Astrocyte of the cerebellum (primary cell): ENCODE measurements at places on chromosomes 3 and 15.

GRCh38 chr3:167739190-167739810 is 3.8 kb downstream of the SERPINI1 start:
- DNase-seq, result no peak

DNA sequence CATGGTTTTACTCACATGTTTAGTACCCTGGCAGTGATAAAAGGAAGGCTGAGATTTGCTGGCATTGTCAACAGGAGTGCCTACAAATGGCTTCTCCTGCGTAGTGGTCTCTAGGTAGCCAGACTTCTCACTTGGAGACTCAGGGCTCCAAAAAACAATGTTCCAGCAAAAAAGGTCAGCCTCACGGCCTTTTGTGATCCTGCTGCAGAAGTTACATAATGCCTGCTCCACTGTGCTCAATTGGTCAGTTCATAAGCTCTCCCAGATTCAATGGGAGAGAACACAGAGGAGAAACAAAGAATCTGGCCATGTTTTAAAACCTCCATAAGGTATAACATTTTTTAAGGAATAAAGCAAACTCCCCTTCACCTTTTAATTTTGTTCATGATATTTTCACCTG is 76.1 kb upstream of the CMSS1 start:
- no peak for DNase-seq

- no peak for DNase-seq
Observed at GRCh38 chr3:89380016-89380415, 272.6 kb downstream of the EPHA3 start.

- no peak for DNase-seq
Observed at GRCh38 chr3:108001457-108001856, 89.4 kb downstream of the CD47 start.

DNA sequence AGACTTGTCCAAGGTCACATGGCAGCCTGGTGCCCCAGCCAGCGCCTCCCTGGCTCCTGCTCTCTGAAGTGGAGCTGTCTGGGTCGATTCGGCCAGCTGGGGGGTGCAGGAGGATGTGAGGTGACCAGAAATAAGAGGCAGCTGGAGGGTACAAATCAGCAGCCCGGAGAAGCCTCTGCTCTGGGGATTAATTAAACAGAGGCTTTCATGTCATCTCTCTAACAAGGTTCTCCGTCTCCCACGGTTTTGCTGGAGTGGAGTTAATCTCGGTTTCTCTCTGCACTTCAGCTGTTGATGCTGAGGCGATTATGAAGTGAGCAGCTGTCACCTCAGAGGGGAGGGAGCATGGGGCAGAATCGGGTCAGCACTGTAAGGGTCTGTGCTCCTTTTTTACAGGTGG is 236.8 kb downstream of the TLE3 start:
- no peak for DNase-seq

DNA sequence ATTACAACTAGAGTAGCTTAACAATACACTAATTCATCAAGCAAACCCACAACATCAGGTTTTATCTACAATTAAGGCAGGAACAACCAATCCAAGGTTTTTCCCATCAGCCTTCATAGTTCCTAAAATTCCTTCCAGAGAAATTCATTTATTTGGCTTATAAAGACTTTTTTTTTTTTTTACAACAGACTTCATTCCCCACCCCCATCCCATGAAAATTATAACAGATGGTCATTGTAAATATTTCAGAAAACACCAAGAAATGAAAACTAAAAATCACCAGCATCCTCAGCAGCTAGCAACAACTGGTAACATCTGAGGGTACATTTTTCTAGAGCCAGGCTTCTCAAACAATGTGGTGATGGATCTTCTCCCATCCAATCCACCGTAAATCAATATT is 11.0 kb downstream of the SH3BP5 start:
- no peak for DNase-seq

- peak; percentile 26 for DNase-seq
Observed at GRCh38 chr3:43759297-43759782, 68.6 kb downstream of the ABHD5 start.

GRCh38 chr3:9322780-9323179 is 40.1 kb upstream of the THUMPD3 start:
- DNase-seq, result no peak

GRCh38 chr3:177731644-177732268 is 534.5 kb upstream of the TBL1XR1 start:
- peak; percentile 66 for DNase-seq

GRCh38 chr3:133711013-133711412 is 35.2 kb upstream of the TF start:
- DNase-seq, result no peak

GRCh38 chr3:172701751-172702150 is 9.1 kb downstream of the NCEH1 start:
- DNase-seq, result no peak

GRCh38 chr15:101657968-101658784 is 6.0 kb upstream of the TM2D3 start:
- no peak for DNase-seq

GRCh38 chr3:14177580-14178246 is 688 bp downstream of the XPC start:
- no peak for DNase-seq

GRCh38 chr15:50883903-50884302 is 24.6 kb upstream of the AP4E1 start:
- no peak for DNase-seq

- no peak for DNase-seq
Observed at GRCh38 chr15:67720556-67721175, 104.6 kb upstream of the SKOR1 start.

- DNase-seq, result no peak
Observed at GRCh38 chr3:49831341-49831740, 17.6 kb upstream of the UBA7 start.

GRCh38 chr3:123110282-123110975 is 43.6 kb downstream of the PDIA5 start:
- DNase-seq, result no peak

- no peak for DNase-seq
Observed at GRCh38 chr3:195441476-195441991, 1.3 kb downstream of the ACAP2 start.

DNA sequence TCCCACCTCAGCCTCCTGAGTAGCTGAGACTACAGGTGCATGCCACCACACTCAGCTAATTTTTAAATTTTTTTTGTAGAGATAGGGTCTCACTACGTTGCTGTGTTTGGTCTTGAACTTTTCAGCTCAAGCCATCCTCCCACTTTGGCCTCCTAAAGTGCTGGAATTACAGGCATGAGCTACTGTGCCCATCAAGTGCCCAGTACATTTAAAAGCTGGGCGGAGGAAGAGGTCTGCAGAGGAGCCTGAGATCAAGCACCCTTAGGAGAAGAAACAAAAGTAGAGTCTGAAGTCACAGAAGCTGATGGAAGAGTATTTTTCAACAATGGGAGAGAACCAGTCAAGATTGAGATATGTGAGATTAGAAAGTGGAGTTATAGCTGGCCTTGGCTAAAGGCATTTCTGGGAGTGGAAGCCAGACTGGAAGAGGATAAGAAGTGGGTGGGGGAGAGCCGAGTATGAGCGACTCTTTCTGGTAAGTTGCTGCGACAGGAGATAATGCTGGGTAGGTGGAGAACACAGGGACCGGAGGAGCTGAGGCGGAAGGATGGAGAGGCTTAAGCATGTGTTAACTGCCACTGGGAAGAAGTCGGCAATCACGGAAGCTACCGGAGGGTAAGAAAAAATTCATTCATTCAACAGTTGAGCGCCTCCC is 782 bp upstream of the IREB2 start:
- DNase-seq, result no peak

GRCh38 chr3:61848885-61849284 is 287.5 kb downstream of the PTPRG start:
- peak; percentile 90 for DNase-seq

DNA sequence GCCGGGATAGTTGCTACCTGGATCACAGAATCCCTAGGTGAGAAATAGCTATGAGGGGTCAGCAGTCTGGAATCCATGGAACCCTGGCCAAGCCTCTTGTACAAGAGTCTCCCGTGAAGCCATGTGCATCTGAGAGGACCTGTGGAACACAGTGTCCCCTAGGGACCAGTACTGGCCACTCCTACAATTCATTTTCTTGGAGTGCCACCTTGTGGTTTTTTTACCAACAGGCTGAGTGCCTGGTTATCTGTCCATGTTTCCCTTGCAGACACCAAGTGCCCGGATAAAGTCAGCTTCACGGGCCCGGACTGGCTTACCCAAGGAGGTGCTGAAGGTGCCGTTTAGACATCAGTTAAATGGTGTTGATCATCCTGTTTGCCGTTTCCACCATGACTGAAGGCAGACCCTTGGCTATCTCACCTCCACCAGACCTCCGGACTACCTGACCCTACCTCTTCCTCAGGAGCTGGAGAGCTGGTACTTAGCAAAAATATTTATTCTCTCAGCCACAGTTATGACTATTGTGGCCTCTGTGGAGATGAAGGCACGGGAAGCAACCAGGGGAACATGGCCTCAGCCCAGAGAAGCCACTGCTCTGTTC is 93.9 kb downstream of the RBPMS2 start:
- peak; percentile 41 for DNase-seq

GRCh38 chr15:97729270-97729669 is 231.2 kb upstream of the ARRDC4 start:
- DNase-seq, result no peak

DNA sequence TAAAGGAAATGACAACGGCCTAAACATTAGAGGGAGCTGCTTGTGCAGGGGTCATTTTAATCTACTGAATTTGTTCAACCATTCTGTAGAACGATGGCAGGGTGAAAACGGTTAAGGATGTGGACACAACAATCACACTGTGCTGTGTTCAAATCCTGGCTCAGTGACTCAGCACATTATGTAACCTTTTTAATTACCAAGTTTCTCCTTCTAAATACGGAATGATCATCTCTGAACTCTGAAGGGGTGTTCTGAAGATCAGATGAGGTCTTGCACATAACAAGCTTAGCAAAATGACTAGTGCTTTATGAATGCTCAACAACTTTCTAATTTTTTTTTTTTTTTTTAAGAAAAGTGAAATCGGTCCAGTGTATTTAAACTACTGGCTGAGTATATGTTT is 592.8 kb downstream of the FOXP1 start:
- no peak for DNase-seq

DNA sequence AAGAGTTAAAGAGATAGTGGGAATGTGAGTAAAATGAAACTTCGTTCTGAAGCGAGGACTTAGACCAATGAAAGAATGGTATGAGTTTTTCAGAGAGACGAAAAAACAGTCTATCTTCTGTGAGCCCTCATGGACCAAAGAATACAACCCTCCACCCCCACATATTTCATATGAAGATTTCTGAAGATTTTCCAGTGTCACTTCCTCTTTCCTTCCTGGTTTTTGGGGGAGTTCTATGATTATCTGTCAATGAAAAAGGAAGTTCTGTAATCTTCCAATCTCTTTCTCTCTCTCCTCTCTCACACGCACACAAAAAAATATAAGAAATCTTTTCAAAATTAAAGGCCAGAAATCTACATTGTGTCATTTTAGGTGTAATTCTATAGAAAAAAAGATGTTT is 27.7 kb downstream of the CMSS1 start:
- DNase-seq, result no peak

GRCh38 chr3:139472380-139473010 is 3.8 kb downstream of the RBP2 start:
- no peak for DNase-seq

GRCh38 chr3:185759512-185759911 is 65.3 kb downstream of the IGF2BP2 start:
- DNase-seq, result no peak

- DNase-seq, result no peak
Observed at GRCh38 chr15:41610048-41610447, 50.2 kb upstream of the MGA start.

DNA sequence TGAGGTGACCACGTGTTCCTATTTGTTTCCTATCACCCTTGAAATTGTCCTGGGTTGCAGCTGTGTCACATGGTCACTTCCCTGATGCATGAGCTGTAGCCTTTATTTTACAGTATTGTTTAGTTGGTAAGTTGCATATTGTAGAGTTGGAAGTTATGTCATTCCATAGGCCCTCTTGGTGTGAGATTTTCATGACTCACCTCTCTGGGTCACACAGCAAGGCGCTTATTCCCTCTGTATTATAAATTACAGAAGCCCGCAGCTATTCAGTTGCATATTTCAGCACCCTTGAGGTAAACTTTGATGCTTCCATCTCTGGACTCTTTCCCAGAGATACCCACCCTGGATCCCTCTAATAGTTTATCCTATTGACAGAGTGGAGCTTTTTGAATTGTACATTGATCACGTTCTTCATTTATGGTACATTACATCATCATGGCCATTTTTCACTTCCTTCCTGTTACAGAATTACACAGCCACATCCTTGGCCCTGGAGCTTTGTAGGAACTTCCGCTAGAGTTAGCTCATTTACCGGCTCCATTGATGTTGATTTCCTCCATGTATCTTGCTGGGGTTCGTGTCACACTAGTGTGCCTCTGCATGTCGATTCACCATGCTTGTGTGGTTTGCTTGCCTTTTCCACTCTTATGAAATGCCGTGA is 543.1 kb upstream of the RGMA start:
- no peak for DNase-seq

DNA sequence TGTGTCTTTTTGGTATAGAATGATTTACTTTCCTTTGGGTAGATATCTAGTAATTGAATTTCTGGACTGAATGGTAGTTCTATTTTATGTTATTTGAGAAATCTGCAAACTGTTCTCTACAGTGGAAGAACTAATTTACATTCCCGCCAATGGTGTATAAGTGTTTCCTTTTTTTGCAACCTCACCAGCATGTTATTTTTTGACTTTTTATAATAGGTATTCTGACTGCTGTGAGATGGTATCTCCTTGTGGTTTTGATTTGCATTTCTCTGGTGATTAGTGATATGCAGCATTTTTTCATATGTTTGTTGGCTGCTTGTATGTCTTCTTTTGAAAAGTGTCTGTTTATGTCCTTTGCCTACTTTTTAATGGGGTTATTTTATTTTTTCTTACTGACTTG is 607.2 kb downstream of the OTOL1 start:
- DNase-seq, result no peak

GRCh38 chr3:27285668-27286067 is 83.5 kb downstream of the NEK10 start:
- no peak for DNase-seq

GRCh38 chr3:71831599-71831998 is 46.7 kb upstream of the PROK2 start:
- no peak for DNase-seq

DNA sequence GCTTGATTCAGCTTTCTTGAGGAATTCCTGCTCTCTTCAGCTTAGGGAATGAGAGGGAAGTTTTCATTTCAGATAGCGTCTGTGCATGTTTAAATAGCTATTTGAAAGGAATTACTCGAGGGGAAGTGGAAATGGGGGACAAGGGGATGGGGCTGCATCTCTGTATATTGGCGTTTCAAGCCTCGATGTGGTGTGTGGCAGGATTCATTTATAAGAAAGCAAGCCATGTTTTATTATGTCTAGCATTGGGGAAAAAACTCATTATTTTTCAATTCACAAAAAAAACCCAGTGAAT is 1.0 kb downstream of the ATP2C1 start:
- DNase-seq, result no peak

GRCh38 chr3:194817936-194818335 is 132.3 kb downstream of the FAM43A start:
- no peak for DNase-seq

- no peak for DNase-seq
Observed at GRCh38 chr3:195263193-195263924, 7.6 kb downstream of the XXYLT1 start.
